ENCODE measurements at places on chromosomes 6 and 20.

- DNase-seq, result no peak
Observed at GRCh38 chr6:85864453-85865401, 222.0 kb upstream of the SYNCRIP start.

- no peak for DNase-seq
Observed at GRCh38 chr6:34190504-34191122, 44.7 kb upstream of the GRM4 start.

DNA sequence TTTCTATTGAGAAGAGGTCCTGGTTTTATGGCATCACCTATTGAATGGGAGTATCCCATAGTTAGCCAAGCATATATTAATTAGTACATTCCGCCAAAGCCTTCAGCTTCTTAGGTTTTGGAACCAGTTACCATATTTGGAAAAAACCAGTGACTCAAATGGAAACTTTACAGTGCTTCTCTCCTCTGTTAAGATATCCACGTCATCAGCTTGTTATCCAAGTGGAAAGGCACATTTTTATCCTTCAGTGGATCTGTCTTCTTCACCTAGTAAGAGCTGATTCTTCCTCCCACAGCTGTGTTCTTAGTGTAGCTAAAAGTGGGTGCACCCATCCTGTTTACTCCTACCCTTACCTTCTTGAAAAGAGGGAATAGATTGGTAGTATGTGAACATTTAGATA, 34.5 kb downstream of the TPD52L1 start:
- no peak for DNase-seq

DNA sequence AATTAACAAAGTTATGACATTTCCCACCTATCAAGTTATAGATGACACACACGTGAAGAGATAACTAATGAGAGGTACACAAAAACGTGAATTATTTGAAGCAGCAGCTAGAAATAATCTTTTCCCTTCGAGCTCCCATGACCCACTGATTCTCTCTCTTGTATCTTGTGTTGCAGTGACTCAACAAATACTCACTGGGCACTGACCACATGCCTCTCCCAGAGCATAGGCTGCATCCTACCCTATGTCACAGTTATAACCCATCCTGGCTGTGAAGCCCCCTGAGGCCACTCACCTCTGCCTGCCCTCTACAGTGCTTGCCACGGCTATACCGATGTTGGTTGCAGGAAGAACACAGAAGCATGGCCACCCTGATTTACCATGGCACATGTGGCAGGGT, 91.8 kb downstream of the INSM1 start:
- DNase-seq, result no peak

DNA sequence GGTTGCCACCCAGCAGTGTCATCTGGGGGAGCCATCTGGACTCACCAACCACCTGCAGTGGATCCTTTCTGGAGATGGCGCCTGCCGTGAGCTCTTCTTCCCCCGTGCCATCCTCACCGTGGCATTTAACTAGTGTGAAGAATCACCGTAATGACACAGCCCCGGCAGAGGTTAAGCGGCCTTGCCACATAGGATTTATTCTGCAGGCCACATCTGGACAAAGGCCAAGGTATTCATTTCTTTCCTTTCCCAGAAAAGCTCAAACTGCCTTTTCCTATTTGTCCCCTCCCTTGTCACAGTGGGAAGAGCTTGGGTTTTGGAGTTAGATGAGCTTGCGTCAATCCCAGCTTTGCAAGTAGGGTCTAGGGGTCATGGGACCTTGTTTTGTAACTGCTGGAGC, 88.4 kb downstream of the PXDC1 start:
- no peak for DNase-seq

GRCh38 chr6:7489376-7489775, 52.1 kb upstream of the DSP start:
- no peak for DNase-seq

GRCh38 chr6:14516956-14517355, 399.4 kb downstream of the CD83 start:
- no peak for DNase-seq

GRCh38 chr20:15387228-15387627, 1049.8 kb upstream of the FLRT3 start:
- no peak for DNase-seq

- peak; percentile 66 for DNase-seq
Observed at GRCh38 chr6:24283043-24283985, 74.5 kb downstream of the DCDC2 start.

DNA sequence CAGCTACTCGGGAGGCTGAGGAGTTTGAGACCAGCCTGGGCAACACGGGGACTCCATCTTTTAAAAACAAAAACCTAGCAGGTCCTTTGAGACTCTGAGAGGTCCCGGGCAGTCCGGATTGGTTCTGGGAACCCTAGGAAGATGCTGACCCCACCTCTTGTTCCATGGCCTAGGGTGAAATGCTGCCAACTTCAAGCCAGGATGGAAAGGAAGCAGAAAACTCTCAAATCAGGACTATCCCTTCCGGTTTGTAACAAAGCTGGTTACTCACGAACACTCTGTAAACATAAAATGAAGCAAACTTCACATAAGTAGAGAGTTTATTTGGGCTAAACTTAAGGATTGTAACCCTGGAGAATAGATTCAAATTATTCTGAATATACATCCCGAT, 28.0 kb downstream of the CAPN11 start:
- no peak for DNase-seq

DNA sequence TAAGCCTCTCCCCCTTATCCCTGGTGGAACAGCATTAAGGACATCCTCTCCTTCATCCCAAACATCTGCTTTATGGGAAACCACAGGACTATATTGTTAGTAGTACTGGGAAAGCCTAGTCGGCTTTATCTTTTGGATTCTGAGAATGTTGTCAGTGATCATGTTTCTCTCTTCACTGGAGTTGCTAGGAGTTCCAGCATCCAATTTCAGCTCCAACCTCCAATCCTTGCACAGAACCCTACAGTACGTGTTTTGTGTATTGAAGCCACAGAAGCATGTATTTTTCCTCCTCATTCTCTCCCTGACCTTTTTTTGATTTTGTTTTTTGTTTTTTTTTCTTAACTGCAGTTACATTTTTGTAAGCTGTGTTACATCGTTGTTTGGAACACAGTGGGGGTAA, 84.0 kb downstream of the PHACTR3 start:
- no peak for DNase-seq

DNA sequence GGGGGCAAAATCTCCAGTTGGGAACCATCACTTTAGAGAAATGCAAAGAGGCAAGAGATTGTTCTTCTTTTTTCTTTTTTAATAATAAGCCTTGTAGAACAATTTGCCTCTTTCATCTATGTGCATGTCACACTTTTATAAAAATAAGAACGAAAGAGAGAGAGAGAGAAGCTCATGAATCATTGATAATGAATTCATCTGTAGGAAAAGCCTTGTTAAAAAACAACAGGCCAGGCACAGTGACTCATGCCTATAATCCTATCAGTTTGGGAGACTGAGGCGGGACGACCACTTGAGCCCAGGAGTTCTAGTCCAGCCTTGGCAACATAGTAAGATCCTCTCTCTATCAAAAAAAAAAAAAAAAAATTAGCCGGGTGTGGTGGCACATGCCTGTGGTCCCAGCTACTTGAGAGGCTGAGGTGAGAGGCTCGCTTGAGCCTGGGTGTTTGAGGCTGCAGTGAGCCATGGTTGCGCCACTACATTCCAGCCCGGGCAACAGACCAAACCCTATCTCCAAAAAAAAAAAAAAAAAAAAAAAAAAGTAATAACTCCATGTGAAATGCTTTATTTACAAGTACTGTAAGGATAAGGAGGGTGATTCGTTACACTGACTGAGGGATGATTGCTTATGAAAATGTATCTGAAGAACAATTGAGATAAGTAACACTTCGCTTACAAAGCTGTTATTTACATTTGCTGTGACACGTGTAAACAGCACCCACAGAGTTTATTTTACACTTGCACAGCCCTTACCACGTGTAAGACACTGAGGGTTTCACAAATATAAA, 6.0 kb downstream of the CCN5 start:
- DNase-seq, result no peak

- no peak for DNase-seq
Observed at GRCh38 chr20:33568868-33569801, 79.2 kb downstream of the CBFA2T2 start.

- no peak for DNase-seq
Observed at GRCh38 chr20:48191200-48191599, 405.9 kb upstream of the SULF2 start.

GRCh38 chr6:15530411-15530810, 132.4 kb downstream of the DTNBP1 start:
- no peak for DNase-seq

DNA sequence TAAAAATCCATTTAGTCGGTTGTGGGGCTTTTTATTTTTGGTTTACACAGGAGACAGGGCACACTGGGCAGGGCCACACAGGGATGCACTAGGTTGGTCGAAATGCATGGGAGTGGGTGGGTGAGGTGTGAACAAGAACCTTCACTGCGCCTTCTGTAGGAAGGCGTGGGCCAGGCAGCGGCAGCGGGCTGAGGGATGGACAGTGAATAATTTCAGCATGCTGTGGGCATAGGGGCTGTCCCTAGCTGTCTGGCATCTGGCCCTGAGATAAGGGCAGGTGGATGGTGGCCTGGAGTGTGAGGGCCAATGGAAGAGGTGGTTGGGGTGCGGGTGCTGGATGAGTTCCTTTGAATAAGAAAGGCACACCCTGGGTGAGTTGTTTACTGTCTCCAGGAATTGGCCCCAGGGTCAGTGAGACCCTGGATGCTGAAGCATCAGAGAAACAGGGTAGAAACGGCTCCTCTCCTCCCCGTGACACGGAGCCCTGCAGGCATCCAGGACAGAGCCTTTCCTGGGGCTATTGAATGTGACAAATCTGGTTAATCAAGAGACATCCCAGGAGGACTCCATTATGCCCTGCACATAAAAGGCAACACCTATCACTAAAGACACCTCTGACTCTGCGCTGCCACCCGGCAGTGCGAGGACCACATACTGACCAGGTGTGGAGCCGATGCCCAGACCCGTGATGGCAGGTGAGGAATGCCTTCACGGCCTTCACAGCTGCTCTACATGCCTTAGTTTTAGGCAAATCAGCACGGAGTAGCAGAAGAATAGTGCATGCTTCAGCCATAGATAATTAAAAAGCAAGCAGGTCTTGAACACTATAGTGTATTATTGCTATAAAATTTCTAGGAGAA, 123.0 kb upstream of the SNX9 start:
- DNase-seq, result no peak

DNA sequence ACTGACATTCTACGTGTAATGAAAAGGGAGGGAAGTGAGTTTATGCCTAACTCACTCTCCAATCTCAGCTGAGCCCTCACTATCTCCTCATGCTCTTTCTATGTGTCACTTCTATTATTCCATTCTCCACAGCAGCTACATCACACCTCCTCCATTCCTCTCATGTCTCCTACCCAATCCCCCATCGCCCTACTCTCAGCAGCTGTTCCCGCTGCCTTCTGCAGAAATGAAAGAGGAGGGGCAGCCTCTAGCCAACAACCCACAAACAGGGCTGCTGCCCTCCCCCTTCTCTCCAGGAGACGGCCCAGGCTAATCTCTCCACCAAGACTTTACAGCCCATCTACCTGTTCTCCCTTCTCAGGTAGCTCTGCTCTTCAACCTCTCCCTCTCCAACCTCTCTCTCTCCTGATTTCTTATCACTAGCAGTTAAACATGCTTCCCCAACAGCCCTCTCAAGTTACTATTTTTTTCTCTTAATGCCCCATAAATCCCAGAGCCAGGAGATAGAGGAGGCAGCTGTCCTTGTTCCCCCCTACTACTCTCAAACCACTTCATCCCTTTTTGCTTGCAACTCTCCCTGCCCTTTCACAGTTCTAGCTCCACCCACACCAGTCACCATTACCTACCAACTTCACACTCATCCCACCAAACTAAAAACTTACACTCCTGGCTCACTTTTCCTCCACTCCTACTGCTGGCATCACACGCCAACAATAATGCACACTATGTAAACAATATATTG, 136.5 kb downstream of the BTBD9 start:
- DNase-seq, result no peak

DNA sequence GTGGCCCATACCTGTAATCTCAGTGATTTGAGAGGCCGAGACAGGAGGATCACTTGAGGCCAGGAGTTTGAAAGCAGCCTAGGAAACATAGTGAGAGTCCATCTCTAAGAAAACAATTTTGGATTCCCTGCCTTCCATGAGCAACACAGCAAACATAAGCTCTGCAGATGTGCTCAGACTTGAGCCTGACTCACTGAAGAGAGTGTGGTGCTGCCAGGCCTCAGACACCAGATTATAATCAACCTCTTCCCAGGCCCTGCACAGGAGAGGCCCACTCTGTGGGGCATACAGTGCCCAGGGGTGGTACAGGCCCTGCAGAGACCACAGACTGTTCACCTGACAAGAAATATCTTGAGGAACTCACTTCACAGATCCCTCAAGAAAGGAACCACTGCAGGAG, 19.9 kb downstream of the HLA-DPB1 start:
- no peak for DNase-seq

Data from 8988T (cell line).